ENCODE measurements at places on chromosomes 6 and 20.

DNA sequence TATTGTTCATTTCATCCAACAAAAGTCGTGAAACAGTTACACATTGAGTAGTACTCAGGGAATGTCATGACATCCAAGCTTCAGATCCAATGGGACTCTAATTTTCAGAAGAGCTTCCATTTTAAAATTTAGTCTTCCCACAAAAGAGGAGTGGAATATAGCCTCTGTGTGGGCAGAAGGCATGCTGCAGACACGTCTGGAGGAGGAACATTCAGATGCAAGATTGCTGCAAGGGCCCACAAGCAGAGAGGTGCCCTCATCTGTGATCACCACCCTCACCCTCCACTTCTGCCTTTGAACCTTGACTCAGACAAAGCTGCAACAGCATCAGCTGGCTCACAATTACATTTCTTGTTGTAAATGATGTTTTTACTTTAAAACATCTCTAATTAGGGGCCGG lies 29.9 kb downstream of the NRN1 start:
- DNase-seq: no peak

DNA sequence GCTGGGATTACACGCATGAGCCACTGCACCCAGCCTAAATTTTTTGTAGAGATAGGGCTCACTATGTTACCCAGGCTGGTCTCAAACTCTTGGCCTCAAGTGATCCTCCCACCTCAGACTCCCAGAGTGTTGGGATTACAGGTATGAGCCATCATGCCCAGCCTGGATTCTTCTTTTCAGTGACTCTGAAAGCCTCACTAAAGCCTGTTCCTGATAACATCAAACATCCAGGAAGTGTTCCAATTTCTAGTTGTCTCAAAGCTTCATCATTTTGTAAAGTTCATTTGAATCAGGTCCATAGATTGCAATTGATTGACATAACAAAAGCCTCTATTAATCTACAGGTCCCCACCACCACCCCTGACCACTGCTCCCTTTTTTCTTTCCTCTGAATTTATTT lies 29.2 kb upstream of the CHMP4B start:
- no peak for DNase-seq

DNA sequence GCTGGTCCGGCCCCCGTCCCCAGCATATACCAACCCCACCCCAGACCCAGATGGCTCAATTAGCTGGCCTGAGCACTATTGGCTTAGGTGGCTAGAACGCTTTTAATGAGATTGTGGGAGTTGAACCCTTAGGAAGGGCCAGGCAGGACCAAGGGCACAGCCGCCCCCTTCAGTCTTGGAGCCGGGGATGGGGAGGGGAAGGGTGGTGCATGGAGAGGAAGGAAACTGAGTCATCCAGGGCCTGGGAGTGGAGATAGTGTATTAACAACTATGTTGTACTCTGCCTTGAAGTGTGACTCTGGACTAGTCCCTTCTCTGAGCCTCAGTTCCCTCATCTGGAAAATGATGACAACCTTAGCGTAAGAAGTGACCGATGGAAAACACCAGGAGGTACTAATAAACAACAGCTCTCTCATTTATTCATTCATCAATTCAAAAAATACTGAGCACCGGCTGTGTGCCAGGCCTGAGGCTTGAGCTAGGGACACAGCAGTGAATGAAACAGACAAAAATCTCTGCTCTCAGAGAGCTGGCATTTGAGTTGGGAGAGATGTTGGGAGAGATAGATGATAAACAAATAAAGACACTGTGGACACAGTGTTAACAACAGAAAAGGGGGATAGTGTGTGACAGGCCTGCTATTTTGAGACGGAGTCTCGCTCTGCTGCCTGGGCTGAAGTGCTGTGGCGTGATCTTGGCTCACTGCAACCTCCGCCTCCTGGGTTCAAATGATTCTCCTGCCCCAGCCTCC lies 11.5 kb downstream of the PEDS1 start:
- no peak for DNase-seq

DNA sequence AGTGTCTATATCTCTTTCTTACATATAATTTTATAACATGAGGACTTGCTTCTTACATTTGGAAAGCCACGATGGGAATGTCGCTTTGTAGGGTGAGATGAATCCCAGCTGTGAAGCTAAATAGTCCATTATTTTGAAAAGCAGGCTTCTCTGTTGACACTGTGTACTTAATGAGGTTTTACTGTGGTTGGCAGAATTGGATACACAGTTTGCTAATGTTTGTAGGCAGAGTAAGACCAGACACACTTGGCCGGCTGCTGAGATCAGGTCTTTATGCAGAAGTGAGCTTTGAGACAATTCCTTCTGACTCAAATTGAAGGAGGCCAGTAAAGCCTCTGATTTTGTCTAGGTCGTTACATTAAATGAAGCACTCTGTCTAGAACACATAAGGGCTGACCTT lies 93.0 kb downstream of the NDUFAF5 start:
- no peak for DNase-seq

GRCh38 chr20:23162887-23163286 lies 76.8 kb upstream of the CD93 start:
- DNase-seq: no peak
